SK-MEL-5 (cell line): ENCODE measurements at places on chromosomes 5 and 9. TPM values are rescaled to one million over a fixed set of nuclear protein-coding genes. Genes with fewer than 3 reads are reported as not detected.

DNA sequence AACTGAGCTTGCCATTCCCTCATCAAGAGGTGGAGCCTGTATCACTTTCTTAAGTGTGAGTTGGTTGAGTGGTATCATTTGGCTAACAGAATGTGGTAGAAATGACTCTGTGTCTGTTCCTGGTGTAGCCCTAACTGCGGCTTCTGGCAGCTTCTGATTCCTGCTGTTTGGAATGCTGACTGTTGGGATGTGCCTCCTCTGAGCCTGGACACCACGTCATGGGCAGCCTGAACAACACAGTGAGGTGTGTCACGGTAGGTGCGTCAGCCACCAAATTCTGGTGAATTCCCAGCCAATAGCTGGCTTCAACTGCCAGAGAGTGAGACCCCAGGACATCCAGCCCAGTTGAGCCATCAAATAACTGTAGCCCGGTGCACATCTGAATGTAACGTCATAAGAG lies 6.1 kb upstream of the C9orf152 start:
- no peak for DNase-seq

DNA sequence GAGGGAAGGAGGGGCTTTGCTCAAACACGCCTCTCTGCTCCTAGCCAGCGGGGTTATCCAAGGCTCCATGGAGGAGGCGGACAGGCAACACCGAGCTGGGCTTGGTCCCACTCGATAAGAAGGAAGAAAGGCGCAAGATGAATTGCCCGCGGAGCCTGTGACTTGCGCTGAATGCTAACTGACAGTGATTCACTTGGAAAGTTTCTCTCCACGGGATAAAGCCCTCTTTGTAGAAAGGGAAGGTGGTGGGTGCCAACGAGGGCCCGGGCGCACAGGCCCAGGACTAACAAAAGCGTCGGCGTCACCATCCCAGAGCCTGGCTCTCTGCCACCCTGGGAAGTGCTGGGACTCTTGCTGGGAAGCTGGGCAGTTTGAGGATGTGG lies 76.0 kb downstream of the VAV2 start:
- DNase-seq: peak; percentile 87

DNA sequence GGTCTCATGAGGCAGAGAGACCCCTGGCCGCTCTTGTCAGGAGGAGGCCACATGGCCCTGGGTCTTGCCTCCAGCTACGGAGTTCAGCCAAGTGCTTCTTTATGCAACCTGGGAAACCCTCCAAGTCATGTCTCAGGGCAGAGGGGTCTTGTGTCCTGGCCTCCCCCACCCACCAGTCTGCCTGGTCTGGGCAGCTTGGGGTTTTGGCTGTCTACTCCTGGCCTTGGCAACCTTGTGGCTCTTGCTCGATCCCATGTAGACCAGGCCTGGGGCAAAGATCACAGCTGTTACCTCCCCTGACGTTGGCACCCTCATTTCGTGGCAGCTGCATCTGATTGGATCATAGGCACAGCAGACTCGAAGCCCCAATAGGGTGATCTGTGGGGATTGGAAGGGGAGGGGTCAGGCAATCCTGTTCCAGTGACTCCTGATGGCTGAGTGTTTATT lies 28.4 kb downstream of the JADE2 start:
- no peak for DNase-seq

The PCDHGC4 gene
- 0.11 TPM in 1 of 2 replicates, not detected in the other for total RNA-seq

The APBB3 gene
- total RNA-seq: 9.2 and 12.0 TPM in 2 replicates

GRCh38 chr5:9126490-9126889 lies 419.4 kb downstream of the SEMA5A start:
- DNase-seq: no peak

DNA sequence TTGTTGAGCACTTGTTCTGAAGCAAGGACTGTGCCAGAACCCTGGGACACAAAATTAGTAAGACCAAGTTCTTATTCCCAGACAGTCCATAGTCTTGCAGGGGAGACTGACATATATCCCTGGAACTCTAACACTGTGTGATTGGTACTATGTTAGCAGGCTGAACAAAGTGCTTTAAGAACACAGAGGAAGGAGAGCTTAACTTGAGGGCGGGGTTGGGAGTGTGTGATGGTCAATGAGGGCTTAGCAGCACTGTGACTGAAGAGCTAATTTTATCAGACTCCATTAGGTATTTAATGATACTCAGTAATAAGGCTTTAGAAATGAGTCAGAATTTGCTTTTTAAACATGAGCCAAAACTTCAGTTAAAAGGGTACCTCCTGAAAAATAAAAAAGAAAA lies 14.9 kb upstream of the SPATA24 start:
- no peak for DNase-seq

The SPATA6L gene
- 0.08 and 1.3 TPM in 2 replicates for total RNA-seq

- DNase-seq: no peak
Observed at GRCh38 chr5:146561711-146562110, 45.7 kb upstream of the GPR151 start.

DNA sequence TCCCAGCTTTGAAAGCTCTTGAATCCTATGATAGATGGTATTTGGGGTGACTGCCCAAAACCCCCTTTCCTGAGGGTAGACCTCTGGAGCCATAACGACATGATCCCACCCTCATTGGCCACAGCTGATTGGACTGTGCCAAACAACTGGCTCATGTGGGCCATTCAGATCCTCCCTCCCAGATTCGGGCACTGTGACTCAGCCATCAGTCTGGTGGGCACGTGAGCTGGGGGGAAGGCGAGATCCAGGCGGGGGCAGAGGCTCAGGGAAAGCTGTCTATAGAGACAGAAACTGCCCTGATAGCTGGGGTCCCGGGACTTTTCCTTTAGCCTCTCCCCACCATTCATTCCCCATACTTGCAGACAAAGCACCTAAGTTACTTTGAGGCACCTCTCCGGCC lies 15.1 kb upstream of the NCS1 start:
- peak; percentile 47 for DNase-seq

DNA sequence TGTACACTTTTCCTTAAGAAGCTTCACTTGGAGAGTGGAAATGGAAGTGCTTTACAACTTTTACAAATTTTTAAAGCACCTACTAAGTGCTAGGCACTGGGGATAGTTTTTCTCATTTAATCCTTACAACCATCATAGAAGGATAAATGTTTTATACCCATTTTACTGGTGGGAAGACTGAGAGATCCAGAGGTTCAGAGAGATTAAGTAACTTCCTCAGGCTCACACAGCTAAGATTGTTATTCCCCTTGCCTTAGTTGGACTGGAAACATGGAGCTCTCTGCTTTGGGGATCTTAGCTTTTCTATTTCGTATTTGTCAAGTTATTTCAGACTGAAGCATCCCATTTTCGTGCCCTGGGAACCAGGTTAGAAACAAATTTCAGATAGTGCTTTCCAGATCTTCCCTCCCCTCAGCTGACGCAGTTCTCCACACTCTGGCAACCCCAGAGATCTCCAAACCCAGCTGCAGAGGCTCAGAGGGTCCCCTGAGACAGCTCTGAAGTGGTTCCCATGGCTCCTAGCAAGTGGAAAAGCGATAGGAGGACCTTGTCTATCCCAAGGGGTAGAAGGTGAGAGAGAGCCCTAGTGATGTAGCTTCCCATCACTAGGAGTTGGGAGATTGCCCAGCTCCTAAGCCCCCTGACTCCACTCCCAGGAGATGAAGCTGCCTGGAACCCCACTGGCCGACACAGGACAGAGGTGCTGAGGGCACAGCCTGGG lies 16.2 kb upstream of the GABBR2 start:
- DNase-seq: no peak

GRCh38 chr5:61802456-61802855 lies 470.4 kb downstream of the ZSWIM6 start:
- no peak for DNase-seq

DNA sequence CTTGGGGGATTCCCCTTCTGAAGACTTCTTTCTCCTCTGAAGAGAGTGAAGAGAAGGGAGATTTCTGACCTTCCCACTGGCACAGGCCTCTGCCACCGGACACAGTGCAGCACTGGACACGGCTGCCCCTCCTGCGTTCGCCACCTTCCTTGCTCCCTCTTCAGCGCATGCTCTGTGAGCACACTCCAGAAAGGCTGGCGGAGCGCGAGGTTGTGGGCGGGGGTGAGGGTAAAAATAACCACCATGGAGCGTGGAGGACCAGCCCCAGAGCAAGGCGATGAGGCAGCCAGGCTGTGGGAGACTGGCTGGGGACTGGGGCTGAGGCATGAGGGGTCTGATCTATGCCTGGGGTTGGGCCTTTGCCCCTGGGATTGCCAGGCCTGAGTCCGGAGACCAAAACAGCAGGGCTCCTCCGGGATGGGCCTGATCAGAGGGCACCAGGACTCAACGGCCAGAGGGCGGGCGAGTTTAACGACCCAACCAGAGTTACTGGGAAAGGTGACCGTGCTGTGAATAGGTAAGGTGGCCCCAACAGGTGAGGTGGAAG lies 97.2 kb downstream of the ROR2 start:
- DNase-seq: no peak

- no peak for DNase-seq
Observed at GRCh38 chr5:68319706-68320412, 104.3 kb downstream of the PIK3R1 start.

The RLN2 gene
- total RNA-seq: not detected in 2 replicates

GRCh38 chr9:24614070-24614469 lies 68.4 kb upstream of the IZUMO3 start:
- no peak for DNase-seq

The SH3RF2 gene
- total RNA-seq: 0.51 and 0.77 TPM in 2 replicates

DNA sequence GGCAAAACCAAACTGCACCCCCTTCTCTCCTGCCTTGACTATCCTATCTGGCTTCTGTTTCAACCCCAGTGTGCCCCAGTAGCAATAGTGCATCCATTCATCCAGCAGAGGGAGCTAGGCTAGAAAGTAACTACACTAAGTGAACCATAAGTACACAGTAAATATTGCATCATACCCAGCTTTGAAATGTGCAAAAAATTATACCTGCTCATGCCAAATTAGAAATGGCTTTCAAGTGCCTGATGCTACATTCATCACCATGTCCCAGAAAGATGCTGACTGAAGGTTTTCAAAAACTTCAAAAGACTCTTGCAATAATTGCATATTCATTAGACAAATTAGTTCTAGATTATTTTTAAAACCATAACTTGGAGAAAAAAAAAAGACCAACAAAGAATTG lies 153.5 kb downstream of the PRELID2 start:
- peak; percentile 88 for DNase-seq

GRCh38 chr5:18990852-18991251 lies 997.1 kb downstream of the CDH18 start:
- DNase-seq: no peak

The ZNF454 gene
- not detected in 2 replicates for total RNA-seq

The QRFP gene
- total RNA-seq: not detected in 2 replicates

- DNase-seq: no peak
Observed at GRCh38 chr5:168314735-168315411, 23.4 kb downstream of the WWC1 start.

- DNase-seq: no peak
Observed at GRCh38 chr5:58872670-58873273, 289.9 kb downstream of the RAB3C start.

The CFAP90 gene
- 0.16 TPM in 1 of 2 replicates, not detected in the other for total RNA-seq

DNA sequence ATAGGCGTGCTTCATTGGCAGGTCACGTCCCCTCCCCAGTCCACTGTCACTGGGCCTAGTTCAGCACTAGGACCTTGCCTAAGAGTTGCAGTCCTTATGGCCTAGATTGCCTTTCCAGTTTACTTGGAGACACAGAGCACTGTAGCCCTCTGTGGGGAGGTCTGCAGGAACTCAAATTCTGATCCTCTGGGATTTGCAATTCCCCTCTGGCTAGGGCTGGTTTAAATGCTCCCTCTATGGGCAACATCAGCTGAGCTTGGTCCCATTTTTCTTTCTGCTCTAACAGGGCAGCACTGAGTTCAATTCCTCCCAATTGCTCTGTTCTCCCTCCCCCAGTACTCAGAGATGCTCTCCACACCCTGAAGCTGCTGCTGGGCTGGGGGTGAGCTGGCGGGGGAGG lies 358.2 kb downstream of the HTR1A start:
- DNase-seq: no peak

DNA sequence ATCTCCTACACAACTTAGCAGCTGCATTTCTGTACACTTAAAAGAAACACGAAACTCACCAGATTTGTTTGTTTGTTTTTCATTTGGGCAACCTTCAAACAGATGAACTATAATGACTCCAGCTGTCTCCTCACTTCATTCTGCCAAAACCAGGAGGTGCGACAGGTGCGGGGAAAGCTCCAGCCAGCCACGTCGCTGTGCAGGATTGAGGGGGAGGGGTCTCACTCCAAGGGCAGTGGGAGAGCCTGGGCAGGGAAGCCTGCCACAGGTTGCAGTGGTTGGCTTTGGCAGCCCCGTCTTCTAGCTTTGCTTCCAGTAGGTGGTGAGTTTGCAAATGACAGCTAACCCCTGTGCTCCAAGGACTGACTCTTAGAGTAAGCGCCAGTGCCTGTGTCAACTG lies 215.8 kb downstream of the CEMIP2 start:
- no peak for DNase-seq

GRCh38 chr5:31062902-31063580 lies 130.4 kb upstream of the CDH6 start:
- DNase-seq: no peak

DNA sequence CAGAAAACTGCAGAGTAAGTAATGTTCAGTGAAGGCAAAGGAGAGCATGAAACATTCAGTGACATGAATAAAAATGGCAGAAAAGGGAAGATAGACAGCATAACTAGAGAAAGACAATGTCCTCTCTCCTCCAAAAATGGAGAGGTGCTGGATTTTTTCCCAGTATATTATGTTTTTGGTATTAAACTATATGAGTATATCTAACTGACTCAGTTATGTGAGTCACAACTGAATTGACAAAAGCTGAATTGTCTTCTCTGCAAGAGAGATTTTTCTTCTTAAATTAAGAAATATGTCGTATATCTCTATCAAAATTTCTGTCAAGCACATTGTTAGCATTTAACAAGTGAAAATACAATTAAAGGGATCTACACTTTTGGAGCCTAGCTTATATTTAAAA lies 375.1 kb downstream of the CHSY3 start:
- DNase-seq: no peak

The KIAA0825 gene
- total RNA-seq: 0.08 and 0.43 TPM in 2 replicates

The STKLD1 gene
- 1.4 and 1.7 TPM in 2 replicates for total RNA-seq

GRCh38 chr5:95424526-95424925 lies 33.4 kb downstream of the FAM81B start:
- DNase-seq: no peak

- no peak for DNase-seq
Observed at GRCh38 chr5:135998889-135999288, 29.9 kb upstream of the TGFBI start.

The FCN2 gene
- total RNA-seq: not detected in 2 replicates

GRCh38 chr5:415928-416635 lies 26.9 kb upstream of the EXOC3 start:
- DNase-seq: no peak

DNA sequence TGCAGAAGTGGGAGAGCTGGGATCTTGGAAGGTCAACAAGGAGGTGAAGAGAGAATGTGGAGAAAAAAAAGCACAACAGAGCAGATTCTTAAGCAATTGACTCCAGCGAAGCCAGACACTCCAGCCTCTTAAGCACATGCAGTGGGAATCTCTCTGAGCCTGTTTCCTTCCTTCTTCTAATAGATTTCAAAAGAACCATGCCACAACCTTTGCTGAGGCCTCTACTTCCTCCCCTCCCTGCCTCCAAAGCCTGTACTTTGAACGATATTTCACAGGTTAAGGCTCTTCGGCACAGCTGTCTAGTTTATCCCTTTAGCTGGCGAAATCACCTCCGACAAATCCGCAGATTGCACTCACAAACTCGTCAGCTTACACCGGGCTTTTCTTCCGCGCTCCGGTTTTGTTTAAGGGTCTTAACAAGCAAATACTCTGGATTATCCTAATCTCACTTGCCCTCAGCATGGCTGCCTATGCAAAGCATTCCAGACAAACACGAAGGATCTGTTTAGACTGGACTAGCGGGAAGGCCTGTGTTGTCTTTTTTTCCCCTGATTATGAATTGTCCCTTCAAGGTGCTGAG lies 211.6 kb upstream of the PANK3 start:
- DNase-seq: no peak

The SPINK14 gene
- total RNA-seq: not detected in 2 replicates

GRCh38 chr5:41416336-41416735 lies 94.1 kb downstream of the PLCXD3 start:
- no peak for DNase-seq

The GABRP gene
- total RNA-seq: not detected in 2 replicates
